ENCODE measurements at places on chromosomes 12 and 14.

GRCh38 chr14:33525626-33526025, 425.2 kb downstream of the EGLN3 start:
- no peak for DNase-seq

DNA sequence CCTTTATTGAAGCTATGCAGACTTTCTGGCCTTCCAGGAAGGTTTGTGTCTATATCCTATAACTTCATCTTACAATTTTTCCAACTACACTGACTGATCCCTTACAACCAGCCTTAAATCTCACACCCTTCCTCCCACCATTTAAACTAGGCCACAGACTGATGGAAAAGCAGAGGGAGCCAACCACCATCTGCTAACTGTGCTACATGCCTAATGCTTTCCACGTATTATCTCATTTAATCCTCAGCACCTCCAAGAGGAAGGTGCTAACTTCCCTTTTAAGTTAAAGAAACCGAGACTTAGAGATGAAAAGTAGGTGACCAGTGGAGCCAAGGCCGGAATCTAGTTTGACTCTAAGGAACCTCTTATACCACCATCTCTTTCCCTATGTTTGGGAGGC, 22.7 kb upstream of the BLTP3B start:
- no peak for DNase-seq

- DNase-seq: no peak
Observed at GRCh38 chr14:68942296-68943035, 36.6 kb downstream of the ACTN1 start.

DNA sequence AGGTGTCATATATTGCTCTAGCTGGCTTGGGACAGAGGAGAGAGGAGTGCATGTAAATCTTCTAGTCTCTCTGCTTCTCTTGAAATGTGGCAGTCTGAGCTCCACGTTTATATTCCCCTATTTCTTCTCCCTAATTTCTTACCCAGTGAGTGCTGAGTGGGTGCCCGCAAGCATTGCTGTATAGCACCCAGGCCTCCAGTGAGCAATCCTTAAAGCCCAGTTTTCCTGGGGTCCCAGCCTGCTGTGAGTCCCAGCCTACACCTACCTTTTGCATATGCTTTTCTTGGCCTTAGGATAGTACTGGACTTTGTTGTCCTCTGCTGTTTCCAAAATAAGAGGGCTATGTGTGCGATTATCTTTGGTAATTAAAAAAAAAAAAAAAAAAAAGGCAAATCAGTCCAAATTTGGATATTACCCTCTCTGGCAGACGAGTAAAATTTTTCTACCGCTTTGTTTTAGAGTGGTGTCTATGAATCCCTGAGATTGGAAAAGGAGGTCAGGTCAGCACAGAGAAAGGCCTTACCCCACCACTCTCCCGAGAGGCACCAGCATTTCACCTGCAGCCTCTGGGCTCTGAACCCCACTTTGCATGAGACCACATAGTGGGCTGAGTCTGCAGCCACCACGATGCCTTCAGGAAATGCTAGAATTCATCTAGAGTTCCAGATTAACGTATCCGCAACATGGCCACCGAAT, 1.1 kb downstream of the MGST1 start:
- no peak for DNase-seq

GRCh38 chr14:22598099-22598895, at the start of gene ABHD4:
Gene ABHD4, plus strand, starts transcription at chr14:22598300. Its CDS starts 7 bp downstream, at chr14:22598307.
- peak; percentile 89 for DNase-seq

DNA sequence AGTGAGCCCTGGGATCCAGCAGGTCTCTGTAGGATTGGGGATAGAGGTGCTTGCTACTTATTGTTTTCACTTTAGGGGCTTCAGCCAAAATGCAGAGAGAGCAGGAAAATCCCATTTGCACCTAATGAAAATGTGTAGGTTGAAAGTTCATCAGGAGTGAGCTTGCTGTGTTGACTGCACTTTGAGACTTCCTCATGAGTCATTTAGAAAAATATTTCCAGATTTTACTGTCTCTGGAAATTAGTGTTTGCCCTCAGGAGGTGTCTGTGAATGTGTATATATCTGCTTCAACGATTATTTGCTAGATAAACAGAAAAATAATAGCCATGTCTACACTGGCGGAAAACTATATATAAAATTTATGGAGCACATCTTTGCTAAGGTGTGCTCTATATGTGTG, 159.3 kb downstream of the CAND1 start:
- DNase-seq: no peak

GRCh38 chr12:67748743-67749040, 100.1 kb downstream of the DYRK2 start:
- no peak for DNase-seq

DNA sequence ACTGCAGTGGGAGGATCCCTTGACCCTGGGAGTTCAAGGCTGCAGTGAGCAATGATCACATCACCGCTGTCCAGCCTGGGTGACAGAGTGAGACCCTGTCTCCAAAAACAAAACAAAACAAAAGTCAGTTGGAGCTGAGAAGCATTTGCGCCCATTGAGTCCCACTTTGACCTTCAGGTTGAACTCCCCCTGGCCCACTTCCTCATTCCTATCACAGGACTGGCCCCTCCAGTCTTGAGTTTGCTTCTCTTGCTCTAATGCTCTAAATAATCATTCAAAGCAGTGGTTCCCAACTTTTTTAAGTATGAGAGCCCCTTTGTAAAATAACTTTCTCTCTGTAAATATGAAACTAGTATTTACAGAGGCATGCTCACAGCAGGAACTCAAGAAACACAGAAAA, 28.0 kb upstream of the GSC start:
- no peak for DNase-seq

DNA sequence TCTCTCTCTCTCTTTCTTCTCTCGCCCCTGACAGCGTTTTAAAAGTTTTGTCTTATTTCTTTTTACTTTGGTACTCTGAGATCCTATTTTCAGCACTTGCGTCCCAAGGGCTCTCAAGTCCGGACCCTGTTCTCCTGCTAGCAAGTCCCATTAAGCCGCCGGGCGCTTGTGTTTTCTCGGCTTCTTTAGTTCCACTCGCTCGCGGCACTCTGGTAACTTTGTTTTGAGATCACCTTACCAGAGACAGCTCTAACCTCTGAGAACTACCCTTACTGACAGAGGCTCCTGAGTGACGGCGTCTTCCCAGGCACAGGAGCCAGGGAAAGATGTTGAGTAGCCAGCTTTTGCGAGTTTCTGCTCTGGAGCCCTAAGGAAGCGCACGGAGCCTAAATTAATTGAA, 2.7 kb upstream of the MYF5 start:
- no peak for DNase-seq

DNA sequence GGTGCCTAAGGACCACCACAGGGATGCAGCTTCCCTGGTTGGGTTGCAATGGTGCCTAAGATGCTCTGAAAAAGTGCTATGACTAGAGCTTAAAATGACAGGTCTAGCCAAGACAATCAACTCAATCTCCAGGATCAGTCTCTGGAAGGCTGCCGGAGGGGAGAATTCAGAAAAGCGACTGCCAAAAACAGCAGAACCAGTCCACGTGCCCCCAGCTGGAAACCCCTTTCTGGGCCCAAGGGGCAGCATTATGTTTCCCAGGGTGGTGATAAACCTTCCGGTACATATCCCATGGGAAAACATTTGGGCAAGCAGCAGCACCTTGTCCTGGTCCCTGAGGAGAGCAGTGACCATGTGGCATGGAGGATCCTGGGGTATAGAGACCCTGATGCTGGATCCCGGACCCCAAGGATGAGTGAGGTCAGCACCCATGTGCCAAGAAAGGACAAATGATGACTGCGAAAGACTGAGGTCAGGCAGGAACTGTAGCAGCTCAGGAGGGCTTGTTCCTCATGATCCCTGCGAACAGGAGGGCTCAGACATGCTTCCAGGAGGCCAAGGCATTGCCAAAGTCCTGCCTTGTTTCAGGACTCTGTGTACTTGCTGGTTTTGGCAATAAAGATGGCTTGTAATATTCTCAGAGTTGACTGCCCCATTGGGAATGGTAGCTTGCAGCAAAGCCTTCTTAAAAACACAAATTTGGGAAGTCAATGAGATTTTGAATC, 49.9 kb upstream of the LTBP2 start:
- DNase-seq: no peak

DNA sequence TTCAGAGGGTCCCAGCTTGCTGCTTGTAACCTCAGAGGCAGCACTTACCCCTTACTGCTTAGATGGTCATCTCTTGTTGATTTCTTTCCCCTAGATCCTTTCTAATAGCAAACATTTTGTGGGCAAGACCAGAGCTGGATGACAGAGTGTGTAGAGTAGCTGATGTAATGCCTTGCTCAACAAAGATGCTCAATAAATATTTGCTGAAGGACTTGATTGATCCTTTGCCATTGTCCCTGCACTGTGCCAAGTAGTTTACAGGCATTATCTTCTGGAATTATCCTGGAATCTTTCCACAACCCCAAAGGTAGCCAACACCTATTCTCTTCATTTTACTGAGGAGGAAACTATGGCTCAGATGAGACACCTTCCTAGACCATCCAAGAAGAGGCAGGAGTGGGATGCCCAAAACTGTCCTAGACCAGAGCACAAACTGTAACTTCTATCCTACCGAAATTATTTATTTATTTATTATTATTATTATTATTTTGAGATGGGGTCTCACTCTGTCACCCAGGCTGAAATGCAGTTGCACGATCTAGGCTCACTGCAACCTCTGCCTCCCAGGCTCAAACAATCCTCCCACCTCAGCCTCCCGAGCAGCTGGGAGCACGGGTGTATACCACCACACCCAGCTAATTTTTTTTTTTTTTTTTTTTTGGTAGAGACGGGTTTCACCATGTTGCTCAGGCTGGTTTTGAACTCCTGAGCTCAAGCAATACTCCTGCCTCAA, 1.4 kb downstream of the MMAB start:
- no peak for DNase-seq

DNA sequence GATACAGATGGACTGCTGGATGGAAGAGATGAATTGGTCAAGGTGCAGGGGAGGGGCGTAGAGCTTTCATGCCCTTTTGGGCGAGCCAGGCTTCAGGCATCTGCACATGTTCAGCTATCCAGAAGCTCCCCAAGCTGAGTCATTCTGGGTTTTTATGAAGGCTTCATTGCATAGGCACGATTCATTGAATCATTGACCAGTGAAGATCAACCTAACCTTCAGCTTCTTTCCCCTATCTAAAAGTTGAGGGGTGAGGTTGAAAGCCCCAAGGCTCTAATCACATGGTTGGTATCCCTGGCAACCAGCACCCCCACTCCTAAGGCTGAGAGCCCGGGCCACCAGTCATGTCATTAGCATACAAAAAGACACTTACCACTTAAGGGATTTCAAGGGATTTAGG, 36.3 kb downstream of the RPS29 start:
- DNase-seq: no peak

DNA sequence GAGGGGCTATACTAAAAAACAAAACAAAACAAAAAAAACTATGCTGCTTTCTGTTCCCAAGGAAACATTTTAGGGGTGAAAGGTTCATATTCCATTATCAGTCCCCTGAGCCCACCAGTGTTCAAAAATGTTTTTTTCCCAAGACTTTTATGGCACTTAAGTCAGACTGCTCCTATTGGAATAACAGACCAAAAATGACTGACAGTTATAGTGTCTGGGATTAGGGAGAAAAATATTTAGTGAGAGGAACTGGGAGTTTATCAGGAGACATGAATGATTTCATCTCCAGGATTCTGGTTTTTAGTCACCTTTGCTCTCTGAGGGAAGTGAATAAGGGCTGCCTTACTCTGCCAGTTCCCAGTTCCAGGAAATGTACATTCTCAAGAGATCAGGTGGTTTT, 68.0 kb downstream of the PDE3A start:
- no peak for DNase-seq

GRCh38 chr14:55084401-55085059, 33.1 kb downstream of the MAPK1IP1L start:
- no peak for DNase-seq

- DNase-seq: no peak
Observed at GRCh38 chr12:1373901-1374735, 220.3 kb downstream of the FBXL14 start.

- no peak for DNase-seq
Observed at GRCh38 chr12:42887657-42888056, 298.1 kb upstream of the PRICKLE1 start.

GRCh38 chr12:101954676-101955075, 77.3 kb downstream of the DRAM1 start:
- no peak for DNase-seq

- no peak for DNase-seq
Observed at GRCh38 chr12:66976526-66976925, 292.6 kb upstream of the CAND1 start.

DNA sequence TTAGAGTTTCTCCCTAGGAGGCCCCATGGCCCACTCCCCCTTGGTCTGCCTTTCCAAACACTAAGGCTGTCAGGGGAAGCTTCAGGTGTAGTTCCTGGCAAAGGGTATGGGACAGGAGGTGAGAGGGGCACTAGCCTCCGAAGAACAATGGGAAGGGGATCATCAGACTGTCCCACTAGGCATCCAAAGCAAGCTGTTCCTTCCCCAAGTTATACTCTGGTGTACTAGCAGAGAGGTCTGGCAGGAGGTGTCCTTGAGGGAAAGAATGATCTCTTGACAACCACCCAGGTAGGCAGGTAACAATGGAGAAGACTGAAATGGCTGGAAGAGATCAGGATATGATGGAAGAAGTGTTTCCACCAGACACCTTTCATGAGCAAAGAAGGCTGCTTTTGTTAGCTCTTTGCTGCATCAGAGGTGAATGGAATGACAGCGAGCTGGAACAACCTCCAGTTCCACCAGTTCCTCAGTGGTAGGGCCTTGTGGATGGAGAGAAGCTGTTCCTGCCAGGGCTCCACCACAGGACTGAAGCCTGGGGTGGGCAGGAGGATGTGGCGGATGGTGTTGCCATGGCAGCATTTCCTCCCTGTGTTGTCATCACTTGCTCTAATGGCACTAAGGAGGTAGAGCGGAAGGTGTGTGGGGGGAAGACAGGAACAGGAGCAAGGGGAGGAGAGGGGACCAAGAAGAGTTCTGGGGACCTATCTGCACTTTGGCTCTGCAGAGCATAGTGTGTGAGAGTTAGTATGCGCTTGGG, 2.3 kb upstream of the AGAP2 start:
- DNase-seq: peak; percentile 69

GRCh38 chr14:105495101-105495989, 4.3 kb downstream of the TEDC1 start:
- DNase-seq: peak; percentile 18

DNA sequence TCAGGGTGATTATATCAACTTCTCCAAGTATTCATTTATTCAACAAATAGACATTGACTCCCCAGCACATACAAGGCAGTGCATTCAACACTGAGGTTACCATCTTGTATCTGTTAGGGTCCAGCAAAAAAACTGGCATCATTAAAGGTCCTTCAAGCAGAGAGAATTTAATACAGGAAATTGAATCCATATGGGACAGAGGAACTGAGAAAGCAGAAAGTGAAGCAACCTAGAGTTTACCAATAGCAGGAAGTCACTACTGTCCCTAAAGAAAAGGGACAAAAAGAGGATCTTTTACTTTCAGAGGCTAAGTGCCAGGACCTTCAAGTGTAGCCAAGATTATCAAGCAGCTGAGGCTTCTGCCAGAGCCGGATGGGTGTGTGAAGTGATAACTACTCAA, 237.8 kb upstream of the TBX3 start:
- DNase-seq: no peak
